ENCODE measurements at places on chromosomes 11 and 22. TPM values are rescaled to one million over a fixed set of nuclear protein-coding genes. Genes with fewer than 3 reads are reported as not detected.
A peak's percentile ranks its signal among the peaks of the same experiment; 100 is the strongest.

The LSP1 gene
- 449 TPM for total RNA-seq

The GAB4 gene
- total RNA-seq: not detected

The ASCL3 gene
- not detected for total RNA-seq

The CLDN5 gene
- total RNA-seq: 1.5 TPM

The OR2AG2 gene
- total RNA-seq: 0.34 TPM

The CCDC89 gene
- total RNA-seq: not detected

The NRGN gene
- total RNA-seq: 5.0 TPM

The TRIM49 gene
- total RNA-seq: not detected

The UPK3A gene
- total RNA-seq: not detected

The APOL5 gene
- total RNA-seq: not detected

The SHISA8 gene
- total RNA-seq: 1.7 TPM

GRCh38 chr22:36756746-36757655 is 18.9 kb downstream of the IFT27 start:
- H3K4me3 ChIP-seq: no peak overlapping the region
- H3K36me3 ChIP-seq: no peaks in the 10 kb centered on the region
- H3K27ac ChIP-seq: no peak overlapping the region
- DNase-seq: no peak

DNA sequence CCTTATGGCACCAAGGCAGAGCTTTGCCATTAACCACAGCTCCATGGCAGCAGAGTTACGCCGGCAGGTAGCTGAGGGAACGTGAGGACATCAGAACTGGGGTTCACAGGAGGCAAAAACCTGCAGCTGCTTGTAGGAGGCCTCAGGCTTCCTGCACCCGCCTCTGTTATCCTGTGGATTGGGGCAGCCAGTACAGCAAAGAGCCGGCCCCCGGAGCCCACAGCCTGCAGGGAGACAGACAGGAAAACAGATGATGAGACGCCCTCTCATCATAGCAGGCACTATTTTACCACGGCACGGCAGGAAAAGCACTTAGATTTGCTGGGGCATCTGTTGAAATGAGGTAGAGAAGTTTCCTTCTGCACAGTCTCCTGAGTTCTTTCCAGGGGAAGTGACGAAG is 870.3 kb downstream of the TBC1D22A start:
- H3K36me3 ChIP-seq: no peaks in the 10 kb centered on the region
- no peak overlapping the region for H3K27ac ChIP-seq
- H3K27me3 ChIP-seq: no peaks in the 10 kb centered on the region
- DNase-seq: no peak
- no peaks in the 10 kb centered on the region for H3K4me1 ChIP-seq

DNA sequence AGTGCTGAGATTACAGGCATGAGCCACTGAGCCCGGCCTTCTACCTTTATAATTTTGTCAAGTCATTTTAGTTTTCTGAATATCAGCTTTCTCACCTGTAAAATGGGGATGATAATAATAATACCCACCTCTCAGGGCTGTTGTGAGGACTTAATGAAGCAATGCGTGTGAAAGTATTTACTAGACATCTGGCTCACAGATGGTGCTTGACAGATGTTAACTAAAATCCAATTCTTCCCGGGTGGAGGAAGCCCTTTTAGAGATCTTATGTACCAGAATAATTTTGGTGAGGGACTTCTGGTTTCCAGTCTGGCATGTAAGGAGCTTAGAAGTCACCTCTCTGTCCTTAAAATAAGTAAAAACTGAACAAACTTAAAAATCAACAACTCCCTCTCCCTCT is 43.7 kb upstream of the NUP160 start:
- H3K4me1 ChIP-seq: peaks cover 12% of the 10 kb centered on the region
- DNase-seq: no peak
- no peaks in the 10 kb centered on the region for H3K36me3 ChIP-seq
- no peak overlapping the region for H3K27ac ChIP-seq
- peaks cover 8% of the 10 kb centered on the region for H3K27me3 ChIP-seq

DNA sequence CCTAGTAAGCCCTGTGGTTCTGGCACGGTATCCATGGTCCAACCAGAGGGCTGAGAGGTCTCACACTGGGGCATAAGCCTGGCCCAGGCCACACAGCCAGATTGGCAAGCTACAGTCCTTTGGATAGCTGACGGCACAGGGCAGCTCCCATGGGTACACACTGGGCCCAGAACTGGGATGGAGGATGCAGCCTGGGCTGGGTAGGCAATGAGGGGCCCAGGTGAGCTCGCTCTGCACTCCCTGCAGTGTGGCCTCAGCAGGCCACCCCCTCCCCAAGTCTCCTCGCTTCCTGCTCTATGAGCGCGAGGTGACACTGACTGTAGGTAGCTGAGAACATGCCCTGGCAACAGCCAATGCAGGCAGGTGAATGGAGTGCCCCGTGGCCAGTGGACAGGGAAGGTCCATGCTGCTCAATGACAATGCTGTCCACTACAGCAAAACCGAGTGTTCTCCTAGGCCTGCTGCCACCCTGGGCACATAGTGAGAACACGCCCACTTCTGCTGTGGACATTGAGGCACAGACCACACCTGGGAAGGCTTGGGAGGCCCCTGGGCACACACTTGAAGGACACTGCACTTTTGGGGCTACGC is 3.8 kb downstream of the ARVCF start:
- peaks cover 2% of the 10 kb centered on the region for H3K4me1 ChIP-seq
- H3K4me3 ChIP-seq: no peak overlapping the region
- H3K27me3 ChIP-seq: peaks cover 13% of the 10 kb centered on the region
- no peak for DNase-seq

- H3K4me3 ChIP-seq: no peak overlapping the region
- no peak for DNase-seq
- no peaks in the 10 kb centered on the region for H3K36me3 ChIP-seq
- no peak overlapping the region for H3K27ac ChIP-seq
- H3K4me1 ChIP-seq: no peaks in the 10 kb centered on the region
Measured at GRCh38 chr11:93579187-93579751, 36.1 kb upstream of the SMCO4 start.

GRCh38 chr11:84383576-84383975 is 1097.4 kb upstream of the CCDC90B start:
- no peaks in the 10 kb centered on the region for H3K36me3 ChIP-seq
- no peak for DNase-seq

- no peak overlapping the region for H3K27ac ChIP-seq
- H3K4me1 ChIP-seq: no peaks in the 10 kb centered on the region
- H3K27me3 ChIP-seq: peaks cover 5% of the 10 kb centered on the region
- no peak for DNase-seq
- no peak overlapping the region for H3K4me3 ChIP-seq
- no peaks in the 10 kb centered on the region for H3K36me3 ChIP-seq
Measured at GRCh38 chr11:46865340-46865739, 19.3 kb upstream of the CKAP5 start.

DNA sequence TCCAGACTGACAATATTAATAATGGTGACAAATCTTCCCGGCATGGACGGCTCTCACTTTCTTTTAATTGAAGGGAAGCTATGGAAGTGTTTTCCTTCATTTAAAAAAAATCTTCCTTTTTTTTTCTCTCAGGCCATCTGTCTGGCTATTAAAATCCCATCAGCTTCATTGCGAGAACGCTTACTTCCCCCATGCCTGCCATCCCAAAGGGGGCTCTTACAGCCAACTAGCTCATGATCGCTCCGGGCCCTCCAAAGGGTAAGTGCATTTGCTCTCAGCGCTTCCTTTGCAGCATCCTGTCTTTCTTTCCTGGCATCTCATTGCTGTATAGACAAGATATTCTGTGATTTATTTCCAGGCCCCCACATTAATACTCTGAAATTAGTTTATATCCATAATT is 20.7 kb downstream of the CACNG2 start:
- H3K4me3 ChIP-seq: no peak overlapping the region
- no peaks in the 10 kb centered on the region for H3K36me3 ChIP-seq
- H3K27ac ChIP-seq: no peak overlapping the region
- no peak for DNase-seq
- no peaks in the 10 kb centered on the region for H3K4me1 ChIP-seq

- H3K27me3 ChIP-seq: no peaks in the 10 kb centered on the region
- H3K36me3 ChIP-seq: peaks cover 49% of the 10 kb centered on the region
- peaks cover 79% of the 10 kb centered on the region for H3K4me1 ChIP-seq
- no peak overlapping the region for H3K4me3 ChIP-seq
Measured at GRCh38 chr11:12125609-12126149, 15.3 kb downstream of the MICAL2 start.

- H3K36me3 ChIP-seq: no peaks in the 10 kb centered on the region
- no peak overlapping the region for H3K4me3 ChIP-seq
- no peak for DNase-seq
Measured at GRCh38 chr22:32836280-32837123, 35.0 kb downstream of the TIMP3 start.

DNA sequence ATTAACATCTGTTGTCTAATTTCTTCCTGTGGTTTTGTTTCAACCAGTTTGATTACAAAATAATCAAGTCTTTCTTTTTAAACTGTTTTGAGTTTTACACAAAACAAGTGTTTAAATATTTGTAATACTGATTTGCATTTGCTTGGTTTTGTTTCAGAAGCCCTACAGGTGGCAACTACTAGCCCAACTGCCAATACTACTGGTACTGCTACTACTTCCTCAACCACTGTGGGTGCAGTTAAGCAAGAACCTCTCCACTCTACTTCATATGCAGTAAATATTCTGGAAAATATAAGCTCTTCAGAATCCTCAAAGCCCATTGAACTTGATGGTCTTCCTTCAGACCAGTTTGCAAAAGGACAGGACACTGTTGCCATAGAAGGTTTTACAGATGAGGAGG is 61.1 kb downstream of the QSER1 start:
- H3K36me3 ChIP-seq: peaks cover 8% of the 10 kb centered on the region
- H3K27ac ChIP-seq: no peak overlapping the region
- H3K4me1 ChIP-seq: no peaks in the 10 kb centered on the region
- DNase-seq: no peak
- no peaks in the 10 kb centered on the region for H3K27me3 ChIP-seq

DNA sequence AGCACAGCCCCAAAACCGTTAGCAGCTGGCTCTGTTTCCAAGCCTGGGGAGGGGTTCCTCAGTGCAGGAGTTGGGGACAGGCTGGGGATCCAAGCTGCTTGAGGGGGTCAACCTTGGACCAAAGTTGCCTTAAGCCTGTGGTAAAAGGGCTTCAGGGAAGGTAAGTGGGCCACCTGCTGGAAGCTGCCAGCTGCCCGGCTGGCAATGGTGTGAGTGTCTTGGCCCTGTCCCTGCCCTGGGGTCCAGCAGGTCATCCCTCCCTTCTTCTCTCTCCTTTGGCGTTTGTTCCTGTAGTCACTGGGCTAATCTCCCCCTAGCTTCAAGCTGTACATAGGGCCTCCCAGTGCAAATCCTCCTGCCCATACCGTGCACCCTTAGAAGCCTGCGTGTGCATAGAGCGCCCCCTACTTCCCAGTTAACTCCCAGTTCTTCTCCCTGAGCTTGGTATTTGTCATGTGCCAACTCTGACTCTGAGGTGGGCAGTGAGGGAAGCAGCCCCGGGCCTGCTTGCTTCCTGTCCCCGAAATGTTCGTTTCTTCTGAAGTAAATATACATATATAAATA is 4.4 kb downstream of the TMEM258 start:
- H3K4me3 ChIP-seq: no peak overlapping the region
- peaks cover 12% of the 10 kb centered on the region for H3K4me1 ChIP-seq
- peaks cover 53% of the 10 kb centered on the region for H3K36me3 ChIP-seq
- no peak overlapping the region for H3K27ac ChIP-seq

DNA sequence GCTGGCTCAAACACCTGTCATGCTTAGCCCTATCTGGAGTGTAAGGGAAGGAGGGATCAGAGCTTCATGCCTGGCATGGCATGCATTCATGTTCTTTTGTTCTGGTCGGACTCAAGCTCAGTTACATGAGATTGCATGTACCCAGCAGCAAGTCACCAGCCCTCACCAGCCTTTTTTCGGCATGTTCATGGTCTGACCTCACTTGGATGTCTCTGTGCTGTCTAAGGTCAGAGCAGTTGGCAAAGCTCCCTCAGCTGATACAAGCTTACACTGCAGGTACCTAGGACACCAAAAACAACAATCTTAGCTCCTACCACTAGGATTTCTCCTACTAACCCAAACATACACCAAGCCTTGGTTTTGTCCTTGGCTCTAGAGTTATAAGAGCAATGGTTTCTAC is 152.6 kb downstream of the BARX2 start:
- no peak overlapping the region for H3K4me3 ChIP-seq
- no peaks in the 10 kb centered on the region for H3K27me3 ChIP-seq
- no peak for DNase-seq
- H3K36me3 ChIP-seq: no peaks in the 10 kb centered on the region

GRCh38 chr11:61935861-61936260 is 14.3 kb upstream of the BEST1 start:
- H3K4me1 ChIP-seq: no peaks in the 10 kb centered on the region
- no peak overlapping the region for H3K27ac ChIP-seq
- DNase-seq: no peak

- H3K36me3 ChIP-seq: peaks cover 45% of the 10 kb centered on the region
- peaks cover 54% of the 10 kb centered on the region for H3K4me1 ChIP-seq
- no peaks in the 10 kb centered on the region for H3K27me3 ChIP-seq
- peak overlapping the region; percentile 96 for H3K4me3 ChIP-seq
- DNase-seq: peak; percentile 34
Measured at GRCh38 chr22:20509344-20510047, 2.1 kb downstream of the MED15 start.
